ENCODE measurements at places on chromosomes 7 and 10.

GRCh38 chr10:119409906-119410305, 132.6 kb downstream of the RGS10 start:
- peak; percentile 99 for DNase-seq

DNA sequence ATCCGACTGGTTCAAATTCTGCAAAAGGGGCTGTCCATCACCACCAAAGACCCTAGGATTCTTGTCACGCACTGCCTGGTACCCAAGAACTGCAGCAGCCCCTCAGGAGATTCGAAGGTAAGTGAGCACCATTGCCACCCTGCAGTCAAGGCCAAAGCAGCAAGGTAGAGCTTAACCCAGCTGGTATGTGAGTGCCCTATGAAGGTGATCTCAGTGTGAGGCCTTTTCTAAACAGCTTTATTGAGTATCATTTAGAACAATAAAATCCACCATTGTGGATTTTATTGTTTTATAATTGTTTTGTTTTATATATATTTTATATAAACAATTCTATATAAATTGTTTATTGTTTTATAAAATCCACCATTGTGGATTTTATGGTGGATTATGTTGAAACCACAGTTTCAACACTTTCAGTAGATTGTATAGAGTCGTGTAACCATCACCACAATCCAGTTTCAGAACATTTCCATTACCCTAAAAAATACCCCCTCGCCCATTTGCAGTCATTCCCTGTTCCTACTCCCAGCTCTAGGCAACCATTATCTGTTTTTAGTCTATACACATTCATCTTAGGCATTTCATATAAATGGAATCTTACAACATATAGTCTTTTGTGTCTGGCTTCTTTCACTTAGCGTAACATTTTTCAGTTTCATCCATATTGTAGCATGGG, 20.1 kb upstream of the CALU start:
- no peak for DNase-seq

DNA sequence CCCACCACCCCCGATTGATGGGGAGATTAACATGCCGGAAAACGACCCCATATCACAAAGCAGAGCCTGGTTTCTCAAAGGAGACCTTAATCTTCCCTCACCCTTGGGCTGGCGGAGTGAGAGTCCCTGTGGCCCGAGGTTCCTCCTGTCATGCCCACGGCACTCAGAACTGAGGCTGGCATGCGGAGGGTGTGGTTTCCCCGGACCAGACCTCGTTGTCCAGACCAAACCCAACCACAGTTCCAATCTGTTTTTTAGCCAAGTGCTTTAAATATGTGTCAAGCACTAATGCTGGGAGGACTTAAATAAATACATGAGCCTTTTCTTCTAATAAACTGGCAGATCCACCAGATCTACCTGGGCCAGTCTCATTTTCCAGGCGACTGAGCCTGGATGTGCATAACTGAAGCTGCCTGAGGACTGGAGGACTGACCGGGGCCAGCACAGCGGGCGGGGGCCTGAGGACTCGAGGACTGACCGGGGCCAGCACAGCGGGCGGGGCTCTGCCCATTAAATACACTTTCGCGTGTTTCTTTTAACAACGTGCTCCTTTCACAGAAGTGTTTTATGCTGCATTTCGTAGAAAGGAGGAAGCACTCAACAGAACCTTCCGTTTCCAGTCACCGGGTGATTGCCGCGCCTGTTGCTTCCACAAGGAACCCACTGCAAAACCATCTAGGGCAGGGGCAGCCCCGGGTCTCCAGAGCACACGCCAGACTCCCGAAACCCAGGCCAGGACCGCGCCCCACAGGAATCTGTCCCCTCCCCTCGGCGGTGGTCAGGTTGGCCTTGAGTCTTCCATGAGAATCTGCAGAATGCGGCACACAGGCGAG, 334.6 kb downstream of the PTPRN2 start:
- no peak for DNase-seq

- DNase-seq = peak; percentile 77
Observed at GRCh38 chr7:46750321-46750865, 829.3 kb upstream of the IGFBP3 start.

DNA sequence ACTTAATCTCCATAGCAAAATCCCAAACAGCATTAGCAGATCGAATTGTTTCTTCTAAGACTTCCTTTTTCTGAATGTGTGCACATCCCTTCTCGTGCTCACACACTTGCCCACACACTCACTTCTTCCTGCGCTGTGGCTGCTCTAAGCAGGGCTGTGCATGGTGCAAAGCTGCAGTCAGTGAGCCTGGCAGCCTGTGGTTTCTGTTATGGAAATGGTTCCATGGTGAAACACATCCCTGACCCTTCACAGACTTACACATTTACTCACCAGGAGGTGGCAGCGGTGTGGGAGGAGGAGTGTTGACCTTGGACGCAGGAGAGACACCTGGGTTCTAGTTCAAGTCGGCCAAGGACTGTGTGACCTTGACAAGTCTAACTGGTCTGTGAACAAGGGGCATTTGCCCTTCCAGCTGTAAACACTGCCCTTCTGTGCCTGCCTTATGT, 24.9 kb downstream of the MTURN start:
- DNase-seq = peak; percentile 14

DNA sequence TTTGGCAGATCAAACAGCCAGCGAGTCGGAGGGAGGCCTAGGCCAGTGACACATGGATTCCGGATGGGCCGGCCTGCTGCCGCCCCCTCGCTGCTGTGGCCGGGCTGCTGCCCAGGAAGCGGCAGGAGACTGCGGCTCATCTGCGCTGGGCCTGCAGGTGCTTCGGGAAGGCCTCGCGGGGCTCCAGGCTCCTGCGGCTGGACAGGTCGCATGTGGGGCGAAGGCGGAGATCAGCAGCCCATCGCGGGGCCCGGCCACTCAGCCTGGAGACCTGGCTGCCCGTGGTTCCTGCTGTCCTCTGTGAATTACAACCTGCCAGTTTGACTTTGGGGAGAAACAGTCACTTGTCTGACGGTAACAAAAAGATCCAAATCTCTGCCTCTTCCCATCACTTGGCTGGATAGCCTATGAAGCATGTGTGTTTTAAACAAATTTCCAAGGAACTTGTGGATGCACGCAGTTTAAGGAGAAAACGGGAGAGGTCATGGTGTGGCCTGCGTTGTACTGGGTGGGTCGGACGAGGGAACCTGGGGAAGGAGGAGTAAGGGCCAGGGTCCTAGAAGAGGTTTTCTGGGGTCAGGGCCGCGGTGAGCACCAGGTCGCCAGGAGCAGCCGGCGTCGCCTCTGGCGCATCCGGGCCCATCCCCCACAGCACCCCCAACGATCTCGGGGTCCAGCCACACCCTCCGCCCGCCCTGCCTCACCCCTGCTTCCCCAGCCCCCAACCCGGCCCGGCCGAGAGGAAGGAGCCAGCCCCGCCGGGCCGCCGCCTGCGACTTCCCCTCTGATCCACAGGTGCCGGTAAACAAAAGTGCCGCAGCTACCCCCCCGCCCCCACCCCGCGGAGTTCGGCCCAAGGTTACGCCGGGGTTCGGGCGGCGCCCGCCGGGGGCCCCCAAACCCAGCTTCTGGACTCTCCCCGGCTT, 1.6 kb downstream of the SPOCK2 start:
- no peak for DNase-seq

- DNase-seq = no peak
Observed at GRCh38 chr10:100600218-100600617, 64.5 kb downstream of the HIF1AN start.

DNA sequence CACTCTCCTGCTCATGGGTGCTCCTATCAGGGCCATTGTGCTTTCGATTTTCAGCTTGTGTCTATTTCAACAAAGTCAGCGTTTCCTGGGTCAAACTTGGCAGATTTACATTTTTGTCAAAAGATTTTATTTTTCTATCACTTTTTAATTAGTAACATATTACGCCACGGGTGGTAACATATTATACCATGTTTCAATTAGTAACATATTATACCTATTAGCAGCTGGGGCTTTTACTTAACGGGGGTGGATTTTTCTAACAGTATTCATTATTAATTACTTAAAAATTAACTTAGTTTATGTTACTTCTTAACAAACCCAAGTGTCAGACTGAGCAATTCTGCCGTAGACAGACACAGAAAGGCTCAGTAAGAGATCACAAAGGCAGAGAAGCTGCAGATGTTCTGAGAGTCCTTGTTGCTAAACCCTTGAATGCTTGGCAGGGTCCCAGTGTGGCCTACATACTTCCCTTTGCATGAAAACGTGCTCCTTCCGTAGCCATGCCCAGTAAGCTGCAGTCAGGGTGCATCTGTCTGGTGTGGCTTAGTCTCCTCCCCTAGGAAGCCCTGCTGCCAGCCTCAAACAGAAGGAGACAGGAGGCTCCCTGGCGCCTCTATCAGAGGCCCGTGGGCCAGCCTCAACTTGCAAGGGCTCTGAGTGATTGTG, 263.1 kb upstream of the CXCL12 start:
- DNase-seq = peak; percentile 45

- peak; percentile 63 for DNase-seq
Observed at GRCh38 chr10:98041352-98042043, 11.1 kb upstream of the CRTAC1 start.

- no peak for DNase-seq
Observed at GRCh38 chr7:66953044-66953427, 32.0 kb downstream of the TMEM248 start.

DNA sequence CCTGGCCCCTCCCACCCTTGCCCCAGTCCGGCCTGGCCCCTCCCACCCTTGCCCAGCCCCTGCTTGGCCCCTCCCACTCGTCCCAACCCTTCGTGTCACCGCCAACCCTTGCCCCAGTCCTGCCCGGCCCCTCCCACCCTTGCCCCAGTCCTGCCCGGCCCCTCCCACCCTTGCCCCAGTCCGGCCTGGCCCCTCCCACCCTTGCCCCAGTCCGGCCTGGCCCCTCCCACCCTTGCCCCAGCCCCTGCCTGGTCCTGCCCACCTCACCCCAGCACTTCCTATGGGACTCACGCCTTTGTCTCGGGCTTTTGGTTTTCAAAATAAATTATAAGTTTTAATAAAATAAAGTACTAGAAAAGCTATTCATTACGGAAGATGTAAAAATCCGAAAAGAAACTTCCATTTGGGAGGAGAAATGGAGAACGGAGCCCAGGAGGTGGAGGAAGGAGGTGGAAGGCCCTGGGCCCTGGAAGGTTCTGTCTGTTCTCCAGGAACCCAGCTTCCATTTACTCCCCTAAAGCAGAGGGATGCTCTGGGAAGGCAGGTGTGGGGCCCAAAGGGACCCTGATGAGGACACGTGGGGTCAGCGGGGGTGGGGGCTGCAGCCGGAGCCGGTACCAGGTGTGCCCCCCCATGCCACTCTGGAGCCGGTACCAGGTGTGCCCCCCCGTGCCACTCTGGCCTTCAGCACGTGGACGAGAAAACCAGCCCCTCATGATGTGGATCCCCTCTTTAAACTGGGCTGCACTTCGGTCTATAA, 52.2 kb downstream of the PWWP2B start:
- peak; percentile 22 for DNase-seq

DNA sequence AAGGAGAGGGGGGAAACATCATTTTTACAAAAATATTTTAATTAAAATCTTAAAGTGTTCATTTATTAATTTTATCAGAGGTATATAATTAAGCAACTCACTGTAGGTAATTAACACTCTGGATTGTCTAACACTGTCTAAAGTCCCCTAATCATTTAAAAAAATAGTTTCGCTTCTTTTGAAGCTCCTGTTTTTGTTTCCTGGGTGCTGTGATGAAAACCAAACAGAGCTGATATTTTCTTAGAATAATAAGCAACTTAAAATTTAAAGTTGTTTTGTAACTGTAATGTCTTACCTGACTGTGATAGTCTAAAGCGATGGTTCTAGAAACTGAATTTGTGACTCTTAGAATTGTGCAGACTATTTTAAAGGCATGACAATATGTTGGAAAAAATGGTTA, 961.0 kb downstream of the GATA3 start:
- DNase-seq = no peak
